HT-29 (cell line): ENCODE measurements at places on chromosomes 6 and 20.
A peak's percentile ranks its signal among the peaks of the same experiment; 100 is the strongest.

DNA sequence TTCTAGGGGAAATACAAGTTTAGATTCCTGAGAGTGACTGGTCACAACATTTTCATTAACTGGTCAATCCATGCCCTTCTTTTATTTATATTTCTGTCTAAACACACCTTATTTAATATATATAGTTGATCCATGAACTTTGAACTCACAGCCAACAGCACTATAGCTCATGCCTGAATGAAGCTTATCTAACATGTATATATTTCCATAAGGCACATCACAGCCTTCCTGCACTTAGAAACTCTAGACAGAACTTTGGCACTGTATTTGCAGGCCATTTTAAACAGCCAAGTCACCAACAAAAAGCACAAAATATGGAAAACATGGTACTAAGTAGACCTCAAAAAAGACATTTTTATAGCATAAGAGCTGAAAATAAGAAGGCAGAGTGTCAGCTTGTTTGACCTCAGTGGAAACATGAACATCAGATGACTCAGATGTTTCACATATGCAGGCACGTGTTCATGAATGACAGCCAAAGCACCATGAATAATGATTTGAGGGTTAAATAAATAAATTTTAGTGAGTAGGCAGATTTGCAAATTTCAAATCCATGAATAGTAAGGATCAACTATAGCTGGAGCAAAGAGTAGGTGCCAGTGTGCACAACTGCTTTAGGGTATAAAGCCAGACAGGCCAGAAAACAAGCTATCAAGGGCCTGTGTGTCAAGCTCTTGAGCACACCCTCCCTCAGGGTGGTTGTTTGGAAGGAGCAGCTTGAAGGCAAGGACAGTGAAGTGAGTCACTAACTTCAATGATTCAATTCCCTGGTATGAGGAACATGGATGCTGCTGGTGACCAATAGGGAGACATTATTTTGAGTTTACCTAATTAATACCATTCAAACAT lies 88.9 kb upstream of the NT5E start:
- peak; percentile 77 for DNase-seq

GRCh38 chr6:154805288-154805911 lies 72.2 kb downstream of the SCAF8 start:
- DNase-seq: peak; percentile 10

GRCh38 chr6:111975466-111975865 lies 78.4 kb upstream of the CCN6 start:
- no peak for DNase-seq

- DNase-seq: no peak
These were observed 85.4 kb upstream of the NXT1 start for GRCh38 chr20:23265226-23265625.

DNA sequence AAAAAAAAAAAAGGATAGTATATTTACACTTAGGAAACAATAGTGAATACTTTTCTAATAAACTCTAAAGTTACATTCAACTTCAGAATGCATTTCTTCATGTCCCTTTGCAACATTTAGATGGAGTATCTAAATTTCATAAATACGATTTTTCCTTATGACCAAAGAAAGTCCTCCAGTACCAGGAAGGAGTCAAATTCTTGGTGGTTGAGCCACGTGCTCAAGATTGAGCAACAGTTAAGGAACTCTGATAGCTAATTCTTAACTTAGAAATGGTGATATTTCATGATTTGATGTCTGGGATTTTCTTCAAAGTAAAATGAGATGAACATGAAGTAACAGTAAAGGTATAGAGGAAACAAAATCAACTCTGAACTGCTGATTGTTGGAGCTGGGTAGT lies 92.7 kb downstream of the SASH1 start:
- no peak for DNase-seq

GRCh38 chr6:36020154-36020553 lies 4.3 kb downstream of the SLC26A8 start:
- no peak for DNase-seq

DNA sequence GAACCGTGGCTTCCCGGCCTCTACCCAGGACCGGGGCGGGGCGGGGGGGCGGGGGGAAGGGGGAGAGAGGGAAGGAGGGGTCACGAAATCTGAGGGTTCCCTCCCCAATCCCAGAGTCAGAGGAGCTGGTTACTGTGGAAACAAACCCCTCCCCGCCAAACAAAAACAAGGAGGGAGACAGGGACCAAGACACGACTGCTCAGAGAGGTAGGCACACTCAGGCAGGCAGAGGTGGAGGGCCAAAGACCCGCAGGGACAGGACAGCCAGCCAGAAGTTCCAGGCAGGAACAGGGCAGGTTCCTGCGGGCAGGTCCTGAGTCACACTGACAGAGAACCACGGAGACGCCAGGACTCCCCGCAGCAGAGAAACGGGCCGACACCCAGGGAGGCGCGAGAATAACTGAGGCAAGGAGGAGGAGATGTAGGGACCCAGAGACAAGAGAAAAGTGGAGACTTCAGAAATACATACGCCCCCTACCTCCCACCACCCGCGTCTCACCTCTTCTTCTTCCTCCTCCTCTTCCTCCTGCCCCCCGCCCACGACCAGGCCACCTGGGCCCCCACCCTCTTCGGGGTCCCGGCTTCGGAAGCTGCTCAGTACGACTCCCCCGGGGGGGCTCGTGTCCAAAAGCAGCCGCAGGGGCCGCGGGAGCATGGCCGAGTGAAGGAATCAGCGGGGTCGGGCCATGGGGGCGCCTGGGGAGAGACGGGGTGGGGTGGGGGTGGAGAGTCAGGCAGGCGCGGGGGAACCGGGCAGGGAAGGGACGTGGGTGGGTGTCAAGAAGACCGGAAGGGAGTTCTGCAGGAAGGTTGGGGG lies 578 bp downstream of the RGL2 start:
- peak; percentile 85 for DNase-seq
